ENCODE measurements at places on chromosomes 12 and 14. TPM values are rescaled to one million over a fixed set of nuclear protein-coding genes. Genes with fewer than 3 reads are reported as not detected.

CELA1 gene
- total RNA-seq = not detected

PLD4 gene
- total RNA-seq = 0.04 TPM

HPD gene
- total RNA-seq = not detected

CCDC198 gene
- total RNA-seq = 19.4 TPM

RPL10L gene
- not detected for total RNA-seq

SPX gene
- total RNA-seq = 9.4 TPM

RAD9B gene
- total RNA-seq = 1.2 TPM

RERG gene
- 1.6 TPM for total RNA-seq

CKAP4 gene
- total RNA-seq = 115 TPM
